ENCODE measurements at places on chromosomes 11 and 22. TPM values are rescaled to one million over a fixed set of nuclear protein-coding genes. Genes with fewer than 3 reads are reported as not detected.

- H3K4me1 ChIP-seq = peaks cover 14% of the 10 kb centered on the region
- no peak for DNase-seq
- H3K27me3 ChIP-seq = no peaks in the 10 kb centered on the region
- H3K36me3 ChIP-seq = peaks cover 45% of the 10 kb centered on the region
Measured at GRCh38 chr11:68775951-68776388, 24.6 kb upstream of the TESMIN start.

- peaks cover 7% of the 10 kb centered on the region for H3K4me1 ChIP-seq
- no peak for DNase-seq
- peaks cover 8% of the 10 kb centered on the region for H3K27me3 ChIP-seq
- H3K36me3 ChIP-seq = peaks cover 32% of the 10 kb centered on the region
Measured at GRCh38 chr11:70448983-70449567, 50.7 kb downstream of the CTTN start.

DNA sequence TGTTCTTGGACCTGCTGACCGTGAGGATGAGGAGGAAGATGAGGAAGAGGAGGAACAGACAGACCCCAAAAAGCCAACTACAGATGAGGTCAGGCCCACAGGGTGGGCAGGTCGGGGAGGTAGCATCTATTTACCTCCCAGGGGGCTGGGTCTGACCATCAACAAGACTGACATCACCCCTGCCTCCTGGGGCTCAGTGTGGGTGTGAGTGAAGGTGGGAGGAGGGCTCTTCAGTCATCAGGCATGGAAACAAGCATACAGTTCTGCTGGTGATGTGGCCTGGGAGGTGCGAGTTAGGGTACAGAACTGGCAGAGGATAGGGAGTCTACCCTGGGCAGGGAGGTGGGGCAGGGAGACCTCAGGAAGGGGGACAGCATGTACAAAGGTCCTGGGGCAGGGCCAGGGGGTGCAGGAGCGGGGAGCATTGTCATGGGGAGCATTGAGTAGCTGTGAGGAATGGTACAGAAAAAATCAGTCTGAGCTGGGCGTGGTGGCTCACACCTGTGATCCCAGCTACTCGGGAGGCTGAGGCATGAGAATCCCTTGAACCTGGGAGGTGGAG lies 8.9 kb downstream of the PLCB3 start:
- no peak for DNase-seq
- peaks cover 33% of the 10 kb centered on the region for H3K36me3 ChIP-seq
- H3K27ac ChIP-seq = peak overlapping the region; percentile 42

GRCh38 chr11:106305458-106305857 lies 228.0 kb downstream of the AASDHPPT start:
- DNase-seq = no peak
- H3K27ac ChIP-seq = no peak overlapping the region
- no peak overlapping the region for H3K4me3 ChIP-seq

- H3K27ac ChIP-seq = no peak overlapping the region
- H3K4me3 ChIP-seq = no peak overlapping the region
- H3K27me3 ChIP-seq = no peaks in the 10 kb centered on the region
- no peak for DNase-seq
- H3K4me1 ChIP-seq = peaks cover 6% of the 10 kb centered on the region
Measured at GRCh38 chr22:41899992-41900651, 14.8 kb downstream of the SHISA8 start.

GRCh38 chr11:44252999-44253602 lies 56.8 kb downstream of the ALX4 start:
- DNase-seq = no peak
- H3K4me3 ChIP-seq = no peak overlapping the region
- peaks cover 5% of the 10 kb centered on the region for H3K4me1 ChIP-seq
- peaks cover 35% of the 10 kb centered on the region for H3K36me3 ChIP-seq
- H3K27me3 ChIP-seq = peaks cover 1% of the 10 kb centered on the region
- no peak overlapping the region for H3K27ac ChIP-seq

GRCh38 chr11:129451524-129451923 lies 75.9 kb downstream of the BARX2 start:
- H3K27ac ChIP-seq = no peak overlapping the region
- no peak for DNase-seq
- peaks cover 12% of the 10 kb centered on the region for H3K27me3 ChIP-seq
- no peaks in the 10 kb centered on the region for H3K4me1 ChIP-seq
- H3K36me3 ChIP-seq = no peaks in the 10 kb centered on the region

DNA sequence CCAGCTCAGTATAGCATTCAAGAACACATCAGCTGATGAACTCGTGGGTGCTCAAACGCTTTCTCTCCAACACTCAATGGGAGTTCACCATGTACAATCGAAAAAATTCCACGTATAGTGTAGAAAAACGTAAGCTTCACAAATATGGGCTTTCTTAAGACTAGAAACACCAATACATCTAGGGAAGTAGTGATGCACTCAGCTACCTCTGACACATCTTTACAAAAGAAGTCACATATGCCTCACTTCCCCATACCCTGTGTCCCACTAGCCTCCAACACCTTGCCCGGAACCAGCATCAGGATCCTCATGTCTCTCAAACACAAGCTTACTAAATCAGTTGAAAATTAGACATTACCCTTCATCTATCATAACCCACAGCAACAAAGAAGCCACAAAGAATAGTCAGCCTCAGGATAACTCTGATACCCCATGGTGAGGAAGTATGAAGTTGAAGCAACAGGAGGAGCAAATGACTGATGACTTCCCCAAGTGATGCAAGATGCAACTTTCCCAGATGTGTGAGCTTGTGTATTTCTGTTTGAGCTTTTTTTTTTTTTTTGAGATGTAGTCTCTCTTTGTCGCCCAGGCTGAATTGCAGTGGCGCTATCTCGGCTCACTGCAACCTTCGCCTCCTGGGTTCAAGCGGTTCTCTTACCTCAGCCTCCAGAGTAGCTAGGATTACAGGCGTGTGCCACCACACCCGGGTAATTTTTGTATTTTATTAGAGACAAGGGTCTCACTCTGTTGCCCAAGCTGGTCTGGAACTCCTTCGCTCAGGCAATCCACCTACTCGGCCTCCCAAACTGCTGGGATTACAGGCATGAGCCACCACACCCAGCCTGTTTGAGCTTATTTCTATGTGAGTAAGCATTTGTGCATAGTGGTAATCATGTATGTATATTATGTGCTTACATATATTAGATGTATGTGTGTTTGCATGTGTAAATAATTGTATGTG lies 8.5 kb upstream of the DENND5A start:
- peaks cover 15% of the 10 kb centered on the region for H3K4me1 ChIP-seq
- H3K27me3 ChIP-seq = peaks cover 2% of the 10 kb centered on the region
- H3K36me3 ChIP-seq = no peaks in the 10 kb centered on the region
- no peak overlapping the region for H3K4me3 ChIP-seq

- H3K36me3 ChIP-seq = no peaks in the 10 kb centered on the region
- H3K4me3 ChIP-seq = no peak overlapping the region
- peaks cover 3% of the 10 kb centered on the region for H3K27me3 ChIP-seq
- peaks cover 7% of the 10 kb centered on the region for H3K4me1 ChIP-seq
- no peak for DNase-seq
Measured at GRCh38 chr11:6864438-6864837, 1.6 kb downstream of the OR10A2 start.

The DENND6B gene
- 1.9 TPM for total RNA-seq

The OR2D2 gene
- total RNA-seq = not detected

The RIMBP3C gene
- total RNA-seq = 0.16 TPM

All from HFFc6 (cell line).